NCI-H1436 (cell line): ENCODE measurements at places on chromosomes 2 and 18.
A peak's percentile ranks its signal among the peaks of the same experiment; 100 is the strongest.

DNA sequence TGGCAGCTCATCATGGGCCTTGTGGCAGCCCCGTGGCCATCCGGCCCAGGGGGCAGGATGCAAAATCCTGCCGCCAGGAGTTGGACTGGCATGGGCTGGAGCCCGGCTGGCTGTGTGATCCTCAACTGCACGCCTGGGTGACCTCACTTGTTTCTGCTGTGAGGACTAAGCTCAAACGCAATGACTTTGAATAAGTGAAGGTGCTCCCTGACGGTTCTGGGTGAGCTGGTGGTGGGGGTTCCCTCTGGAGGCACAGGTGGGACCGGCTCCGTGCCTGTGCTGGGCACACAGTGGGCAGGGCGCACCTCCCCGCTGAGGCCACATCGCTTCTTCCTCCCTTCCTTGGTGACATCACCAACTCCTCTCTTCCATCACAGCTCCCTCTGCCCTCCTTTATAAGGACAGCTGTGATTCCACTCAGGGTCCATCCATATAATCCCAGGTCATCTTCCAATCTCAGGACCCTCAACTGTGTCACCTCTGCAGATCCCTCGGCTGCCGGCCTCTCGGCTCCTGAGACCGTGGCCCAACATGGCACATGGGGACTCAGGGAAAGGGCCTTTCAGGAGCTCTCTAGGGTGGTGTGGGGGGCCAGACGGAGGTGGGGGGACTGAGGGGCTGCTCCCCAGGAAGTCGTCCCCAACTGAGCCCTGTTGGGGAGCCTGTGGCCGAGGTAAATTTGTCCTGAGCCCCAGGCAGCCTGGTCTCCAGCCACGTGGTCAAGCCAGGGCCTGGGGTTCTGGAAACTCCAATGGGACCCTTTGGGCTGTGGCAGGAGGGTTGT, 75.5 kb upstream of the ODC1 start:
- DNase-seq: no peak

- DNase-seq: no peak
Measured at GRCh38 chr2:175966839-175967238, 35.2 kb downstream of the LNPK start.

GRCh38 chr2:238739668-238740067, 108.2 kb upstream of the TWIST2 start:
- DNase-seq: no peak

GRCh38 chr2:40721595-40721994, 269.7 kb upstream of the SLC8A1 start:
- no peak for DNase-seq

DNA sequence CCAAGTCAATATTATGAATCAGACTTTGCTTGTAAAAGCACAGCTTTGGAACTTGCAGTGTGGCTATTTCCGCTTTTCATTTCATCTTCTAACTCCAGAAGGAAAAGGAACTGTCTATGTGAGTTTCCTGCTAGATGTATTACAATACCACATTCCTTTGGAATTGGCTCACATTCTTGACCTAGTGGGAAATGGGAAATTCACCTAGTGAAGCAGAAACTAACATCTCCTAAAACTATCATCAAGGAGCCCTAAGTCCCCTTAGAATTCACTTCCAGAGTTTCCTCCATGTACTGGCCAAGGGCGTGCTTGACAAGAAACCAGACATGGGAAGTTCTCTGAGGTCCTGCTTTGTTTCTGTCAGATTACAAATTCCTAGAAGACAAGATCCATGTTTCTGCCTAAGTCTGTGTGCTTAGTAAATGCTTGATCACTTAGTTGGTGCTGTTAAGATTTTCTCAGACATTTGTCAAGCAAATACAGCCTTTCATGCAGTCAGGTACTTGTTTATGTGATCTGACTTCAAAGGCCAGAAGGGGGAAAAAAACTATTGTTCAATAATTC, 275.7 kb upstream of the FN1 start:
- DNase-seq: no peak

GRCh38 chr2:71694501-71695234, 241.3 kb downstream of the DYSF start:
- no peak for DNase-seq

DNA sequence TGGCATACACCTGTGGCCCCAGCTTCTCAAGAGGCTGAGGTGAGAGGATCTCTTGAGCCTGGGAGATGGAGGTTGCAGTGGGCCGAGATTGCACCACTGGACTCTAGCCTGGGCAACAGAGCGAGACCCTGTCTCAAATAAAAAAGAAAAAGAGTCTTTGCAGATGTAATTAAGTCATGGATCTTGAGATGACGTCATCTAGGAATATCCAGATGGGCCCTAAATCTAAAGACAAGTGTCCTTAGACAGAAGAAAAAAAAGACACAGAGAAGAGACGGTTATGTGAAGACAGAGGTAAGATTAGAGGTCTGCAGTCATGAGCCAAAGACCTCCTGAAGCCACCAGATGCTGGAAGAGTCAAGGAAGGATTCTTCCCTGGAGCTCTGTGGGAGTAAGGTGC, 74.3 kb downstream of the RHOB start:
- DNase-seq: no peak

GRCh38 chr2:217849154-217849975, 153.4 kb downstream of the TNS1 start:
- no peak for DNase-seq

GRCh38 chr2:235366807-235367206, 127.0 kb upstream of the AGAP1 start:
- no peak for DNase-seq

- no peak for DNase-seq
Measured at GRCh38 chr2:222774941-222775340, 85.9 kb upstream of the ACSL3 start.

- no peak for DNase-seq
Measured at GRCh38 chr2:105928563-105928962, 183.9 kb downstream of the NCK2 start.

GRCh38 chr18:5294457-5295230, 882 bp downstream of the ZBTB14 start:
- no peak for DNase-seq

DNA sequence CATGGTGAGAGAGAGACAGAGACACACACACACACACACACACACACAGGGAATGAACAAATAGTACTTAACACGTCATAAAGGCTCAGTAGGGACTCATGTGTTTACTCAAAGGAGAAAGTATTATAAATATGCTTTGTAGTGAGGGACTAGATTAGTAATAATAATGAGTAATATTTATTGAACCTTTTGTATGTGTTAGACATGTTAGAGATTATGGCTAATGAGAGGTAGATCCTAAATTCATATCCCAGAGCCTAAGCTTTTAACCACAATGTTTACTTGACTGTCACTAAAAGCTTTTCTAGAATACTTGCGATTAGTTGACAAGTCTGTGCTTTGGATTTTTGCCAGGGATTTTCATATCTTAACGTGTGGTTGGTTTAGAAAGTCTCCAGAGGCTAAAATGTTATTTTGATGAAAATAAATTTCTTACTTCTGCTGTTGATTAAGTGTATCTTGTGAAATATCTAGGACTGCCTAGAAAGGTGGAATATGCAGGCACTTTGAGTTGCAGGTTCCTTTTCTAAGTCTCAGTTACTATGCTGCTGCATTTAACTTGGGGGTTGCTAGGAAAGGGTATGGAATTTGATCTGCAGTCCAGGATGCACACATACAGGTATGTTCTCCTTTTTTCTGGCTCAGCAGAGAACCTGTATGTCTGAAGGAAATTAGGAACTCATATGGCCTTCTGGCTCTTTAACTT, 64.5 kb downstream of the UBR3 start:
- peak; percentile 21 for DNase-seq

DNA sequence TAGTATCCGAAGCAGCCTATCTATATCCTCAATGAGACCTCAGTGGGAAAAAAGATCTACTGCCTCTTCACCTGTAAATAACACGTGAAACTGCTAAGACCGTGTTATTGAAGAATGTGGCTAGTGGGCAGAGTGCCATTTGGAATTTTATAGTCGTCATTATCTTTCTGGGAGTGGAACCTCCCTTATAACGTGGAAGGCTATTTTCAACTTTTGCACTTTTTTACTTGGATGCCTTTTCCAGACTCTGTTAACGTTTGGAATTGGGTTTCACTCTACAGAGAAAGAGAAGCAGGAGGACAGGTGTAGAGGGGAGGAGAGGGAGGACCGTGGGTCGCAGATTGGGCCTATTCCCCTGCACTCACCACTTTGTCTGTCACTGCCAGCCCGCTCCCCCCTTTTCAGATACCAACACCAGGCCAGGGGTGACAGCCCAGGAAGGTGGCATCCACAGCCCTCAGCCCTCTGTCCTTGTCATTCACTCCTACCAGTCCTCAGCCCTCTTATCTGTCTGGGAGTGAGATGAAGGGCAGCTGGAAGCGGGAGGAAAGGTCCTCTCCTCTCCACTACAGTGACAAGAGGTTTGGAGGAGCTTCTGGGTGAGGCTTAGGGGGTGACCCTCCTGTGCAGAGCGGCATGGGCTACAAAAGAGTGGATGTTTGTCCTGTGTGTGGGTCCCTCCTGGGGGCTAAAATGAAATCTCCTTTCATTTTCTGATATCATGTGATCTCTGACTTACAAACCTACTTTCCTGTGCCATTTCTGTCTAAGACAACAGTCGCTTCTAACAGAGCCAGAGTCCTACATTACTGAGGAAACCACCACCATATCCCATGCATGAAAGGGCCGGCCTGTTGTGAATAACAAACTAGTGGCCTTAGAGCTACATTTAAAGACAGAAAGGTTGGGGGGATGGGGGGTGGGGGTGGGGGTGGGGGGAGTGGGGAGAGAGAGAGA, 23.9 kb upstream of the CEP68 start:
- DNase-seq: no peak

- no peak for DNase-seq
Measured at GRCh38 chr18:32174719-32175118, 15.1 kb upstream of the MEP1B start.
